ENCODE measurements at places on chromosomes 11 and 22.

- no peak for DNase-seq
These were observed 4.0 kb upstream of the FAM111A start for GRCh38 chr11:59138643-59139042.

GRCh38 chr22:46763051-46763705 lies 728 bp downstream of the TBC1D22A start:
- no peak for DNase-seq

- peak; percentile 64 for DNase-seq
These were observed 10.8 kb downstream of the ALDH3B2 start for GRCh38 chr11:67663532-67664212.

DNA sequence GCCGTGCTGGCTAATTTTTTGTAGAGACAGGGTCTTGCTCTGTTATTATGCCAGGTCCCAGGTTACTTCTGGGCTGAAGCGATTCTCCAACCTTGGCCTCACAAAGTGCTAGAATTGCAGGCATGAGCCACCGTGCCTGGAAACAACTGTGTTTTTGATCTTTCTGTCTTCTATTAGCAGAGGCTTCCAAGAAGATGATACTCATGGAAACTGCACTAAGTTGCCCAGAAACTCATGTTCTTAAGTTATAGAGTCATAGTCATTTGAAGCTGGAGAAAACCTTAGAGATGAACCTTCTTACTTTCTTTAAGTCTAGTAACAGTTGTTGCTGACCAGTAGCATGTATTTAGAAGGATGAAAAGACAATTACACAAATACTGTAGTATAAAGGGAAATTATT lies 37.1 kb upstream of the HSPA8 start:
- DNase-seq = no peak

DNA sequence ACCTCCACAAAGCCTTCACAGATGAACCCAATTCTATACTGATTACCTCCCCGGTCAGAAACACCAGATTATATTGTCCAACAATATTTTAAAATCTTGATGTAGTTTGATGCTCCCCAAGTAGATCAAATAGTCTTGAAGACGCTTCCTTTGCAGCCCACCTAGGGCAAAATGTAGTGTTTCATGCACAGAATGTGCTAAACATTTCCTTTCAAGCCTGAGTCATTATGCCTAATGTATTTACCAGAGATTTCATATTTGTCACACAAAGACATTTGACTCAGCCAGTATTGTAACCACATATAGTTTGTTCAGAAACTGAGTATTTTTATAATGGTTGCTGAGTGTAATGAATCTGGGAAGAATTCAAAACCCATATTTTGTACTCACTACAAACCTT lies 1396.8 kb downstream of the LRRC4C start:
- DNase-seq = no peak

- DNase-seq = peak; percentile 57
These were observed 1508.9 kb downstream of the BRD1 start for GRCh38 chr22:48318575-48319320.

DNA sequence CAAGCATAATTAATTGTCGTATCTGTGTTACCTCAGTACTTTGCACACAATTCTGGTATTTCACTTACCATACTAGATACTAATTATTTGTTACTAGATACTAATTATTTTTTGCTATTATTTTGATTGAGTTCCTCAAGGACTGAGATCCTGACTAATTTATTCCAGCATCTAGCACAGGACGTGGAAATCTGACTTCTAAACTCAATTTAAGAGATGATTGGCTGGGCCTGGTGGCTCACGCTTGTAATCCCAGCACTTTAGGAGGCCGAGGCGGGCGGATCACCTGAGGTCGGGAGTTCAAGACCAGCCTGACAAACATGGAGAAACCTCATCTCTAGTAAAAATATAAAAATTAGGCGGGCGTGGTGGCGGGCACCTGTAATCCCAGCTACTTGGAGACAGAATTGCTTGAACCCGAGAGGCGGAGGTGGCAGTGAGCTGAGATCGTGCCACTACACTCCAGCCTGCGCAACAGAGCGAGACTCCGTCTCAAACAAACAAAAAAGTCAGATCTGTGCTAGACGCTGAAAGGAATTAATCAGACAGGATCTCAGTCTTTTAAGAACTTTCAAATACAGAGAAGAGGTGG lies 527 bp upstream of the MRPL48 start:
- DNase-seq = peak; percentile 41

GRCh38 chr22:28898233-28898629 lies 14.9 kb downstream of the ZNRF3 start:
- no peak for DNase-seq

DNA sequence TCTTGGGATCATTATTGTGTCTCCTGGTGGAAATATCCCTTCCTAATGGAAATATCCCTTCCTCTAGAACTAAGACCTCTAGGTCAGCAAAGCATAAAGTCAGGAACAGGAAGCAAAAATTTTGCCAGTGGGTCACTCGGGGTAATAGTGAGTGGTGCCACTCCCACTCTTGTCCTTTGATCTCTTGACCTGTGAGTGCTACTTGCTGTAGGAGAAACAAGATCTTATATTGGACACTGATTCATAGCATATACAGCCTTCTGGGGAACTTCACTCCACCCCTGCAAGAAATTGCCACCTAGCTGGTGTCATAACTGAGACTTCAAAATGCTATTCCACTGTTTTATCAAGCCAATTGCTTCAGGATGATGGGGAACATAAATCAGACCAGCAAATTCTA lies 44.7 kb upstream of the TMEM45B start:
- no peak for DNase-seq

- DNase-seq = no peak
These were observed 64.6 kb downstream of the ARHGEF12 start for GRCh38 chr11:120400564-120401364.

DNA sequence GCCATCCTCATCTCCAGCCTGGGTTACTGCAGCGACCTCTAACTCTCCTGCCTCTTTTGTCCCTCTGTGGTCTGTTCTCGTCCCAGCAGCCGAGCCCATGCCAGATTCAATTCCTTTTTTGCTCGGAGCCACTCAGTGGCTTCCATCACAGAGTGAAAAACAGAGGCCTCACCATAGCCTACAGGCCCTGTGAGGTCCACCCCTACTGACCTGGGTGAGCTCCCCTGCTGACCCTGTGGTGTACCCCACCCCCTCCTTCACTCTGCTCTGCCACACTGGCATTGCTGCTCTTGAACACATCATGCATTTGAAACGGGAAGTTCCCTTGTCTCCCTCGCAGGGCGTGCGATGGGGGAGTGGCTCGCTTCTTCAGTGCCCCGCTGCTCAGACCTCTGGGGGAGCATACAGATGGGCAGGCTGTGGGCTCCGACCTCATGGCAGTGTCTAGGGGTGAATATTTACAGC lies 2.1 kb downstream of the AIP start:
- DNase-seq = no peak

DNA sequence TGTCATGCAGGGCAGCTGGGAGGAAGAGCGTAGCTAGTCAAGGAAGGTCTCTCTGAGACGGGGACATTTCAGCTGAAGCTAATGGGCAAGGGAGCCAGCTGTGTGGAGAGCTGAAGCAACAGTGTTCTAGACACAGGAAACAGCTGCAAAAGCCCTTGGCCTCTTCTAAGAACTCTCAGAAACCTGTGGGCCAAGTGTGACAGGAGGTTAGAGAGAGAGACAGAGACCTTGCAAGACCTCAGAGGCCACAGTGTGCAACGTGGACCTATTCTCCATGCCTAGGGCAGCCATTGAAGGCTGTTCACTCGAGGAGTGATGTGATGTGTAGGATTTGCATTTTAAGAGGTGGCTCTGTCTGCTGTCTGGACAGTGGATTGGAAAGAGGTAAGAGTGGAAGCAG lies 48.7 kb upstream of the TNRC6B start:
- no peak for DNase-seq

- DNase-seq = no peak
These were observed 207.9 kb downstream of the SOX6 start for GRCh38 chr11:16148301-16148931.

DNA sequence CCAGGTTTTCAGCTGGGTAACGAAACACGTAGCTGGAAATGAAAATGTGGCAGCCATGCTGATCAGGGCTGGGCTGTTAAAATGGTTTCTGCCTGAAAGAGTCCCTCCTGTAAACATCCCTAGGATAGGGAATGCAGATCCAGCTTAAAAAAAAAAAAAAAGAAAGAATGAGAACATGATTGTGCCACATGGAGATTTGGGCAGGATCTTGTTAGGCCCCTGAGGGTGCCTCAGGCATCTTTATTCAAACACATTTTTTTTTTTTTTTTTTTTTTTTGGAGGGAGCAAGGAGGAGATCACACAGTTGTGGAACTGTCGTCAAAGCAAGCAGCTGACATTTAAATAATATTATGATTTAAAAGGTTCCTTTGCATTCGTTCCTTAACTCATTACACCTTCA lies 900.3 kb downstream of the OPCML start:
- DNase-seq = no peak

DNA sequence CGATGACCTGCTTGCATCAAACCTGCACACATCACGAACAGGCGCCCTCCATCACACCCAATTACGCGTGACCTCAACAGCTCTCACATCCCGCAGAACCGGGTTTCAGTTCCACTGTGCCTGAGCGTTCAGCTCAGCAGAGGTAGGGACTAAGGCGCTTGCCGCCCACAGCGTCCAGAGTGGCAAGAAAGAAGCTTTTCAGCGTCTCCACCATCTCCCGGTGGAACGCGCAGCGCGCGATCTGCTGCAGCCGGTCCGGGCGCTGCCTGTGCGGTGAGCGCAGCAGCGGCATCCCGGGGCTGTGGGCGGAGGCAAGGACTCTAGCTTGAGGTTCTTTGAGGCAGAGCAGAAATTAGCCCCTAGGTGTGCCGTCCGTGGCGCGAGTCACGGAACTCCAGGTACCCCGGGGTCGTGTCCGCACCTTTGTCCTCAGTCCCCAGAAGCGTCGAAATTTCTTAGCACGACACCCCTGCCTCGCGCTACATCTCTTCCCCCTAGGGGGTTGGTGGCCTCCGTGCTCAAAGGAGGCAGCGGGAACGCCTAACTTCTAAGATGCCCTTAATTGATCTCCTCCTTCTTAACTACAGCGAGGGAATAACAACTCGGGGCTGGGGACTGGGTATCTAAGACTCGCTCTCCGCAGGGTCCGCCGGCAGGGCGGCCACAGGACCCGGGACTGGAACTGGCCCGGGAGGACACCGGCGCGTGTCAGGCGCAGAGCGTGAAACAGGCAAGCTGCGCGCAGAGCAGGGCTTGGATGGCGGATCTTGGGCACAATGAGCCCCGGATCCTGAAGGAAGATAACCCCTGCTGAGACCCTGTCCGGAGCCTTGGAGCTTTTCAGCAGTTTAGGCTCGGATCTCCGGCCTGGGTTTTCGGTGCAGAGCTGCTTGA lies 1.7 kb upstream of the CALCA start:
- DNase-seq = peak; percentile 82

DNA sequence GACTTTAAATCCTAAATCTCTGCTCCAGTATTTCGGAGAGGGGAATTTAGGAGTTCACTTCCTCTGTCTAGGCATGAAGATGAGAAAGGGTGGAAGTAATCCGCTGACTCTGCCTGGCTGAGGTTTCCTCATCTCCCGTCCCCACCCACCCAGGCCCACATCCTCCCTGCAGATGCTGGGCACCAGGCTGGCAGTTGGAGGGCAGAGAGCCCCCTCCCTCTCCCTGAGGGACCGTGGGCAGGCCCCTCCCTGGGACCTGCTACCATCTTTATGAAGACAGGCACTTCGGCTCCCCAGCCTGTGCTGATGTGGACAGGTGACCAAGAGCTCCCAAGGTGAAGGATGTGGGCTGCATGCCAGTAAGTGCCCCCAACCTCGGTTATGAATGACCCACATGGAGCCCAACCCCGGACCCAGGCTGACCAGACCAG lies 6.7 kb downstream of the CASTOR1 start:
- no peak for DNase-seq

GRCh38 chr11:8787372-8787771 lies 104.8 kb downstream of the RPL27A start:
- DNase-seq = no peak

DNA sequence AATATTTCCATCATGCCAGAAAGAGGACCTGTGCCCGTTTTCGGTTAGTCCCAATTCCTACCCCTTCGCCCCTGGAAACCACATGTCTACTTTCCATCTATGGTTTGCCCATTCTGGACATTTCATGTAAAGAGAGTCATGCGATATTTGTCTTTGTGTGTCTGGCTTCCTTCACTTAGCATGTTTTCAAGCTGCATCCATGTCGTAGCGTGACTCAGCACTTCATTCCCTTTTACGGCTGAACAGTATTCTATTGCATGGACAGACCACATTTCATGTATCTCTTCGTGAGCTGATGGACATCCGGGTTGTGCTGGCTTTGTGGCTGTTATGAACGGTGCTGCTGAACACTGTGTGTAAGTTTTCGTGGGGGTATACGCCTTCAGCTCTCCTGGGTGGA lies 43.4 kb downstream of the SCUBE1 start:
- DNase-seq = no peak

GRCh38 chr11:46066335-46066734 lies 54.9 kb downstream of the PHF21A start:
- no peak for DNase-seq

DNA sequence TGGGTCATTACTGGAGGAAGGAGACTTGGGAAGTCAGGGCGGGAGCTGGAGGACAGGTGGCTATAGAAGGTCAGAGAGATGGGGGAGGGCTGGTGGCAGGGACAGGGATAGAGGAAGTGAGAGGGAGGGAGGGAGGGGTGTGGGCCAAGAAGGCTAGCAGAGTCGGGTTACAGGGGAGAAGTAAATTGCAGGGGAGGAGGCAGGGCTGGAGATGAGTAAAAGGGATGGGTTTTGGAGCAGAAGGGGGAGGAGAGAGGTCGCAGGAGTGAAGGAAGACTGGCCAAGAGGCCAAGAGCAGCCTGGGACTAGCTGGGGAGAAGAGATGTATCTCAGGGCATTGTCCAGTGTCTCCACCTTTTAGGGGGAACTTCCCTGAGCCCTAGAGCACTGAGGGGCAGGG lies 33.0 kb downstream of the LRRC10B start:
- no peak for DNase-seq

- peak; percentile 5 for DNase-seq
These were observed 40.5 kb upstream of the ZBTB16 start for GRCh38 chr11:114019046-114019445.

DNA sequence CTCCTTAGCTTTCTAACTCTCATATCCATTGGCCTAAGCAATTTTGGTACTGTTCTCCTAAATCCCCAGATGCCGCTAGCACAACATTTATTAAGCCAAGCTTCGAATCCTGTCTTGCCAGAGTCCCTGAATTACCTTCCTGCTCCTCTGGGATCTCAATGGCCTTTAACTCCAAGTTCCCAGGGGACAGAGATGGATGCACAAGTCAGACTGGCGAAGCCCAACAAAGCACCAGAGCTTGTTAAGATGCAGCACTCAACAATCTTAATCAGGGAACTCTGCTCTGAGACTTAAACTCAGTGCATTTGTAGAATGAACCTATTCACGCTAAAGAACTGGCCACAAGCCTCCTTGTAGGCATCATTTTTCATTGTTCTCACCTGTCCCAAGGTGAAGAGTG lies 9.4 kb downstream of the GALNT18 start:
- no peak for DNase-seq

GRCh38 chr11:62914416-62914815 lies 6.7 kb downstream of the CHRM1 start:
- DNase-seq = no peak

- DNase-seq = no peak
These were observed 38.6 kb upstream of the DEUP1 start for GRCh38 chr11:93291898-93292297.
